Osteoblast (primary cell): ENCODE measurements at places on chromosomes 11 and 22. TPM values are rescaled to one million over a fixed set of nuclear protein-coding genes. Genes with fewer than 3 reads are reported as not detected.

Gene OR10A2
- total RNA-seq = not detected in 2 replicates

DNA sequence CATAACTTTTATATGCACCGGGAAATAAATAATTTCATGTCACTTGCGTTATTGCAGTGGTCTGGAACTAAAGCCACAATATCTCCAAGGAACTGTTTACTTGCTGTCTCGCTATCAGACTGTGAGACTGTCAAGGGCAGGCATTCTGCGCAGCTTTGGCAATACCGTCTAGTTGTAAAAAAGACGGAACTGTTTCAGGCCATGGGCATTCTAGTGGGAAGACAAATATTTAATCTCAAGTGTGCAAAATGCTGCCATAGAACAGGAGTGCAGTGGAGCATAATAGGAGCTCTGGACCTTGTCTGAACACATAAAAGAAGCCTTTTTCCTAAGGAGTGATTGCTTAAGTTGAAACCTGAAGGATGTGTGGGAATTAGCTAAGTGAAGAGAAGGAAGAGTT lies 53.8 kb downstream of the PACS1 start:
- DNase-seq = no peak

- peak; percentile 89 for DNase-seq
Observed at GRCh38 chr22:35301372-35301874, 1.7 kb downstream of the TOM1 start.

- peak; percentile 91 for DNase-seq
Observed at GRCh38 chr11:122215244-122215992, 99.4 kb upstream of the BLID start.

Gene CHRNA10
- 0.29 and 0.72 TPM in 2 replicates for total RNA-seq

- no peak for DNase-seq
Observed at GRCh38 chr11:111694851-111695250, 71.3 kb downstream of the PPP2R1B start.

- DNase-seq = no peak
Observed at GRCh38 chr11:108807262-108807661, 142.4 kb downstream of the DDX10 start.

GRCh38 chr11:62186195-62186594 lies 3.8 kb upstream of the SCGB1D1 start:
- no peak for DNase-seq

Gene RNF214
- 13.4 and 14.7 TPM in 2 replicates for total RNA-seq

Gene GLYAT
- not detected in 2 replicates for total RNA-seq

GRCh38 chr11:34653031-34653430 lies 32.1 kb downstream of the EHF start:
- DNase-seq = no peak

DNA sequence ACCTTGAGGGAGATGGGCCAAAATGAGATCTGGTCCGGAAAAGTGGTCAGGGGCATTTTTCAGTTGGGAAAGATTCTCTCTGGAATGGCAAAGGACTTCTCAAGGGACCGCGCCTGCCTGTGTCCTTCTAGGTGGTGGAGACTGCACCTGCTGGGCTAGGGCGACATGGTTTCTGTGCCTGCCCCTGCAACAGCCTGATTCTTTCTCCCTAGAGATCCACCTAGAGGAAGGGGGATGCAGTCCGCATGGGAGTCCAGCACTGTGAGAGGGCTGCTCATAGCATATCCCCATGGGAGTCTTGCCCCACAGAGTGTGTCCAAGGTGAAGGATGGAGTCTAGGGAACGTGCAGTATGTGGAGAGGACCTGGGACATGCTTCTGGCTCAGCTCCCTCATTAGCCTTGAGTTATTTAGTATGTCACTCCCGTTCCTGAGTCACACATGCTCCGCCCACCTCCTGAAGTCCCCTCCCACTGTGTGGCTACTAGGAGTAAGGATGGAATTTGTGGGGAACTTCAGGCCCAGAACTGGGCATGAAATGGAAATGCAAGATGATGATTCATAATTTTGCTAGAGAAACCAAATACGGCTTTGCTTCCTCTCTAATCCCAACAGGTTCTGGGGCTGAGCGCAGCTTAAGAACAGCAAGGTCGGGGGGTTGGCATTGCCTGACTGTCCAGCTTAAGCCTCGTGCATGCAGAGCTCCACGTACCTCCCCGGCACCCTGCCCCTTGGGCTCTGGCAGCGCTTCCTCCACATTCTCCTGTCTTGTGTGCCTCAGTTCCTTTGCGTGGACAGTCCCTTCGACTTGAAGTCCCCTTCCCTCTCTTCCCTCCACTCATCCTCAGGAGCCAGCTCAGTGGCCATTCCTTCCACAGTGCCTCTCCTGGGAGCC lies 35.0 kb downstream of the GRIK4 start:
- DNase-seq = peak; percentile 94

Gene TMEM191B
- 1.2 TPM in 1 of 2 replicates, not detected in the other for total RNA-seq

GRCh38 chr11:44754876-44755555 lies 28.3 kb downstream of the TSPAN18 start:
- no peak for DNase-seq

Gene TYR
- total RNA-seq = not detected in 2 replicates

Gene WNT7B
- 0.59 TPM in 1 of 2 replicates, not detected in the other for total RNA-seq

Gene MS4A13
- not detected in 2 replicates for total RNA-seq

DNA sequence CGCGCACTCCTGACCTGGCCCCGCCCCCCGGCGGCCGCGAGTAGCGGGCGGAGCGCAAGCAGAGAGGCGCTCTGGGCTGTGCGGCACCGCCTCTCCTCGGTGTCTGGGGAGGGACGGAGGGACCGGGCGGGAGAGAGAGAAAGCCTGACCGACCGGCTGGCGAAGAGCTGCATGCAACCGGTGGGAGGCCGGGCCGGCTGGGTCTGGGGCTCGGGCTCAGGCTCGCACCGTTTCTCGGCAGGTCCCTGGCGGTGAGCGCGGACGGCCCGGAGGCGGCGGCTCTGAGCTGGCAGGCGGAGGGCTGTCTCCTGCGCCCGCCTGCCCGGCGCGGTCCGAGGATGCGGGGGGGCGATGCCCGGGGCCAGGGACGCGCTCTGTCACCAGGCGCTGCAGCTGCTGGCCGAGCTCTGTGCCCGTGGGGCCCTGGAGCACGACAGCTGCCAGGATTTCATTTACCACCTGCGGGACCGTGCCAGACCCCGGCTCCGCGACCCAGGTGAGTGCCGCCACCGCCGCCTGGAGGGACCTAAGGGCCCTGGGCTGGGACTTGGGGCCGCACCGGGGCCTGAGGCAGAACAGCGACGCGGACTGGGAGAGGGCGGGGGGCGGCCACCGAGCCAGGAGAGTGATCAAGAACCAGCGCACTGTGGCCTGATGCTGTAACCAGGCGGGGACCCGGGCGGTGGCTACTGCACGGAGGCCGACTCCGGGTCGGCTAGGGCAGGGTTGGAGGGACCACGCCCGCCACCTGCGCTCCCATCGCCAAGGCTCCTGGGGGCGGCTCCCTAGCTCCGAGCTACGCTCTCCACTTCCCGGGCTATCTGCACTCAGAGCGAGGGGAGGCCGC lies at the start of gene SYT9:
SYT9 (plus strand) TSS at position 69 of the 847 bp plus-strand sequence; CDS start at position 352, 283 bp downstream.
- DNase-seq = peak; percentile 78

DNA sequence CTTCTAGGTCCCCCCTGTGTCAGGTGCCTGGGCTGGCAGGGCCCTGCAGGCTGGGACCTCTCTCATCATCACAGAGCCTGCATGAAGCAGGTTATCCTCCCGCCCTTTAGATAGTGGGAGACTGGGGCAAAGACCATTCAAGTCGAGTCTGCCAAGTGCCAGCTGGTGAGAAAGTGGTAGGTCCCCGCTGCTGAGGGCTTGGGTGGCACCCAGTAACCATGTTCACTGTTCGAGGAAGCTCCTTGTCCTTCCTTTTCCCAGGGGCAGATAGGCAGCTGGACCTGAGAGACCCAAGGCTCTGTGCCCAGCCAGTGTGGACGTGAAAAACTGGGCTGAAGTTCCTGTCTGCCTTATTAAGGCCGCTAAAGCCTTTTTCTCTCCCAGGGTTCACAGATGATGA lies 1319.8 kb downstream of the TBC1D22A start:
- DNase-seq = no peak

DNA sequence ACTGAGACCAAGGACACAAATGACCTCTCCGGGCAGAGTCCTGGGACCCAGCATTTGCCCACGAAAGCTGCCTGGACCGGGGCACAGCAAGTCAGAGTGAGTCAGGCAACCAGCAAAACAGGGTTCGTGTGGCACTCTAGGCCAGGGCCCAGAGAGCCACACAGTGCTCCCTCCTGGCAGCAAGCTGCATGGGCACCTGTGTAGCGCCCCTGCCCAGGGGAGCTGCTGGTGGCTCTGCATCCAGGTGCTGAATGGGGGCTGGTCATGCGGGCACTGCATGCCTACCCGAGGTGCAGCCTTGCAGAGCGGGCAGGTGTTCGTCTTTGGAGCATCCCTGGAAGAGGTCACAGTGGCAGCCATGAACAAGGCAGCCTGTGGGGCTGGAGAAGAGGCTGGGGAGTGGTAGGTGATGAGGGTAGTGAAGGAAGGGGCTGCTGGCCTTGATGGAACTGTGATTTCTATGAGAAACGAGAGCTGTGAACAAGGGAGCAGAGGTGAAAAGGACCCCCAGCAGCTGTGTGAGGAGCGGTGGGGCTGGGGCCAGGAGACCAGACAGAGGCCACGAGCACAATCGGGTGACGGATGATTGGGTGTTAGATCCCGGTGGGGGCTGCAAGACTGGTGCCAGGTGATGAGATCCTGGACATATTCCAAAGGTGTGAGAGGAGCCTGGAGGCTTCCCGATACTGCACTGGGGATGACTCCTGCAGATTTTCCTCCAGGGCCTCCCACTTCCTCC lies 63.3 kb downstream of the DGCR2 start:
- peak; percentile 52 for DNase-seq

Gene ADAMTS15
- total RNA-seq = 2.1 and 4.3 TPM in 2 replicates

Gene RAPSN
- total RNA-seq = 0.29 and 0.36 TPM in 2 replicates

Gene KRTAP5-9
- not detected in 2 replicates for total RNA-seq

Gene HORMAD2
- under 0.01 TPM in 2 replicates for total RNA-seq

Gene TREH
- total RNA-seq = not detected in 2 replicates

Gene ZBTB16
- total RNA-seq = under 0.01 TPM in 1 of 2 replicates, not detected in the other

DNA sequence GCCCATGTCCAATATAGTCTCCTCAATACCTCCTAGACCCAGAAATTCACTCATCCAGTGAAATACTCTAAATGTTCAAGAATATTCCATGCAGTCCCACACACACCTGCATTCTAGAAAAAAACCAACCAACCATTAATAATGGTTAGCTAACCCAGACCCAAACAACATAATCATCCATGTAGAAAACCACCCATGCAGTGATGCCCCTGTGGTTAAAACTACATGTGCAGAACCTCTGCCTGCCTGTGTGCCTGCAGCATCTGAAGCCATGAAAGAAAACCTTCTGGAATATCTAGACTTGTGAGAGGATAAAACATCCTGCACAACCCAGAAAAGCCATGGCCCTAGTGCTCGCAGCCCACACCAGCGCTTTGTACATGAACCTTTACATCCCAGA lies 47.8 kb downstream of the SLC22A12 start:
- DNase-seq = no peak

Gene ARL2
- 66.3 and 78.5 TPM in 2 replicates for total RNA-seq

Gene MIOX
- total RNA-seq = under 0.01 TPM in 1 of 2 replicates, not detected in the other

DNA sequence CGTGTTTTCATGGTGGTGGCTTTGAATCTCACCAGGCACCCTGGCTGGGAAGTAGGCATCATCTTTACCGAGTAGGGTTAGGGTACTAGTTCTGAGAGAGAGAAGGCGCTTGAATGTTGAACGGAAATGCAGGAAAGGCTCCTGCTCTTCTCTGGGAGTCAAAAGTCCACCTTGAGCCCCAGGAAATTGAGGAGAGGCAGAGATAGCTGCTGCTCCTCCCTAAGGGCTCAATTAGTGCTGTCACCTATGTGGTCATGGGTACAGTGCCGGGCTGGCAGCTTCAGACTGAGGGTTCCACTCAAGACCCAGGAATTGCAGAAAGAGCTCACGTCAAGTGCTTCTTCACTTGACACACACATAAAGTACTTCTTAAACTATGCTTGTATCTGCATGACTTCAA lies 1.7 kb downstream of the CCDC157 start:
- DNase-seq = no peak

GRCh38 chr22:38455076-38455529 lies at the start of gene KCNJ4:
TSS of gene KCNJ4 (minus strand) at chr22:38455199. CDS start at chr22:38428132, 27,067 bp downstream.
- DNase-seq = peak; percentile 69

- DNase-seq = peak; percentile 60
Observed at GRCh38 chr11:71566081-71566620, 788 bp downstream of the KRTAP5-10 start.

DNA sequence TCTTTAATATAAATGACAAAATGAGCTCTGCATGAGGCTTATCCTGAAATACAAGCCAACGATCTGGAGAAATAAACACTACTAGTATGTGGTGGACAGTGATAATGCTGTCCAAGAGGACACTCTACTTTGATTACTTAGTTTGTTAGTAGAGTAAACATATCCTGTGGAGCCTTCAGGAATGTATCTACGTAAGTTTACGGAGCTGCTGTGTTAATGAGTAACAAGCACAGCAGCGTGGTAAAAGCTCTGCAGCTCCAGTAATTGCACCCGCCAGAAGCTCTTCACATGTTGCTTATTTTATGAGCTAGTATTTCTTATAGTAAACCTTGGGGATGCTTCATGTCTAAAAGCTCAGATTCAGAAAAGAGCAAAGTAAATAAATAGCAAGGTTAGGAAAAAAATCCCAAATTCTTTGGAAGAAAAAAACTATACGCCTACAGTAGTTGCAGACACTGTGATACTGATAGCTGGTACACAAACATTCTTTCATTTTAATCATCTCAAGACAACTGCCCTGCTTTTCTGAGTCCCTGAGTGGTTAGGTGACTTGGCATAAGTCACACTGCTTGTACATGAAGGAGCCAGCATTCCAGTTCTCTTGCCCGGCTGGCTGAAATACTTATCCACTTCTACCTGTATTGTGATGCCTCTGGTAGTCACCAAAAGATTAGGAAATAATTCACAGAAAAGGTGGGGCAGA lies 32.7 kb upstream of the CCDC34 start:
- DNase-seq = no peak
